ENCODE measurements at places on chromosomes 1 and 21.
A peak's percentile ranks its signal among the peaks of the same experiment; 100 is the strongest.

GRCh38 chr1:193729429-193729828 is 543.0 kb upstream of the B3GALT2 start:
- DNase-seq: no peak

DNA sequence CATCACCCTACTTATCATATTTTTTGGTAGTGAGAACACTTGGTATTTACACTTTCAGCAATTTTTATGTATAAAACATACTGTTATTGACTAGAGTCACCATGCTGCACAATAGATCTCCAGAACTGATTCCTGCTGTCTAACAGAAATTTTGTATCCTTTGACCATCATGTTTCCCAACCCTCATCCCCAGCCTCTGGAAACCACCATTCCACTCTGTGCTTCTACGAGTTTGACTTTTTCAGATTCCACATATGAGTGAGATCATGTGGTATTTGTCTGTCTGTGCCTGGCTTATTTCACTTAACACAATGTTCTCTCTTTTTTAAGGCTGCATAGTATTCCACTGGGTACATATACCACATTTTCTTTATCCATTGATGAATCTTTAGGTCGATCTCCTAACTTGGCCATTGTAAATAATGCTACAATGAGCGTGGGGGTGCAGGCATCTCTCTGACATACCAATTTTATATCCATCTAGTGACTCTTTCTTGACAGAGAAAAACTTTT is 115.9 kb upstream of the RUNX1 start:
- DNase-seq: no peak

- DNase-seq: no peak
Observed at GRCh38 chr21:44929799-44930542, 9.3 kb upstream of the ITGB2 start.

- no peak for DNase-seq
Observed at GRCh38 chr1:90512441-90512840, 204.7 kb downstream of the BARHL2 start.

DNA sequence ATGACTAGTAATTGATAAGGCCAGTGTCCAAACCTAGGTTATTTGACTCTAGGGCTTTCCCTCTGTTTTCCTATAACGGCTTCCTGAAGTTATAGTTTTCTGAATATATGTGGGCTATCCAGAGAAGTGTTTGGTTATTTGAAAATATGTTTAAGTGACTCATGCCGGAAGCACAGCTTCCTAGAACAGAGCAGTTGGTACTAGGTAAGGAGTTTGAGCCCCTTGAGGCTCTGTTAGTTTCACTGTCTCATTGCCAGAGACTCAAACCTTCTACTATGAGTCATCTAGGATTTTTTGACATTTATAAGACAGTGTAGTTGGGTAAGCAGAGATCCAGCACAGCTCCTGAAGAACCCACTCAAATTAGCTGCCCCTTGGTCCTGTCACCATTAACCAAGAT is 27.1 kb upstream of the LEPR start:
- peak; percentile 6 for DNase-seq
